ENCODE measurements at places on chromosomes 6 and 20. TPM values are rescaled to one million over a fixed set of nuclear protein-coding genes. Genes with fewer than 3 reads are reported as not detected.

DNA sequence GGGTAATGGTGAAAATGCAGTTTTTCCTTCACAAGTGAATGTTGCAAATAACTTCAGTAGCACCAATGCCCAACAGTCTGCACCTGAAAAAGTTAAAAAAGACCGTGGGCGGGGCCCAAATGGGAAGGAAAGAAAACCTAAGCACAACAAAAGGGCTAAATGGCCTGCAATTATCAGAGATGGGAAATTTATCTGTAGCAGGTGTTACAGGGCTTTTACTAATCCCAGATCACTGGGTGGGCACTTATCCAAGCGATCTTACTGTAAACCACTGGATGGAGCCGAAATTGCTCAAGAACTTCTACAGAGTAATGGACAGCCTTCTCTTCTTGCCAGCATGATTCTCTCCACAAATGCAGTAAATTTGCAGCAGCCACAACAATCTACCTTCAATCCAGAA, 64.8 kb upstream of the SMIM8 start:
- DNase-seq: no peak

- DNase-seq: no peak
Observed at GRCh38 chr6:169640351-169640852, 61.4 kb downstream of the WDR27 start.

DLL1 gene
- polyA plus RNA-seq: 8.7 TPM

GRCh38 chr6:72622094-72622940, 453 bp downstream of the KCNQ5 start:
- DNase-seq: no peak

DNA sequence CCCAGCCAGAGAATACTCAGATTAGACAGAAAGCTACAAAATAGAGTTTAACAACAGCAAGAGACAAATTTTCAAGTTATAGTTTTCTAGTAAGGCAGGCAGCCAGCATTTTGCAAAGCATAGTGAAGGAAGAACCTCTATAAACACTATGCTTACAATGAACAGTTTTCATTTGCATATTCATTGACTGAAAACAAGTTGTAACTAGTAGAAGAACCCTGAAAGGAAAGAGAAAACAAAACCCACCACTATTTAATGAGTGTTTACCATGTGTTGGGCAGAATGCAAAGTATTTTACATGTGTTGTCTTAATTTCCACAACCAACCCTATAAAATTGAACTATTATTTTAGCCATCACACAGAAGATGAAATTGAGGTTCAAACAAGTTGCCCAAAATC, 196.1 kb downstream of the UBE3D start:
- DNase-seq: no peak

DNA sequence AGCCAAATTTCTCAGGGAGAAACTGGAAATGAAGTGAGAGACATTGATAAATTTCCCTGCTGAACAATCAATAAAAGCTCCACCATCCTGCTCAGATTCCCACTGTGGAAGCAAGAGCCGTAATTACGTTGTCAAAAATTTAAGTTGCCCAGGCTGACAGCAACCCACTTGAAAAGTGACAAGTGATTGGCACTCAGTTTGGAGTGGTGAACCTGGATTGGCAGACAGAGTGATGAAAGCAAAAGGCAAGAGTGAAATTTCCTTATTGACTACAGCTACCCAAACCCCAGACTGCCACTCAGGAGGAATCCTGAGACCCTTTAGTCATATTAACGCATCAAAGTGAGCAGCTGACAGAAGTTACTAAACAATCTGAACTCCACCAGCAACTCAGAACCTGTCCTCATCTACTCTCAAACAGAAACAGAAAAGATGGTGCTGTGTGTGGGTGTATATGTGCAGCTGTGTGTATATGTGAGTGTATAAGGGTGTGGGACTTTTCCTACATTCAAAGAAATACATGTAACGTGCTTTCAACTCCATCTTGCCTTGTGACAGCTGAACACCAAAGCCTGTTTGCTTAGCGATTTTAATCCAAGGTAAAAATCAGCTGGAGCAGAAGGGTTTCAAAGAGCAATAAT, 157.4 kb downstream of the PKHD1 start:
- DNase-seq: no peak

DNA sequence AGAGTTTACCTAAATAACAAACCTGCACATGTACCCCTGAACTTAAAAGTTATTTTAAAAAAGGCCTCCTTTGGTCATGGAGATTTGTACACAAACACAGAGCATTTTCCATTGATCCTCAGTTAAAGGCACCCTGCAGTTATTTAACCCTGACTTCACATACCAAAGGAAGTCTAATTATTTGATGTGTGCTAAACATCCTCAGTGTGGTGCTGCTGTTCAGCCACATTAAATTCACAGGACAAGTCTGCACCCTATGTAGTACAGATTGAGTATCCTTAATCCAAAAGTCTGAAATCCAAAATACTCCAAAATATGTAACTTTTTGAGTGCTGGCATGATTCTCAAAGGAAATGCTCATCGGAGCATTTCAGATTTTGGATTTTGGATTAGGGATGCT, 21.4 kb downstream of the KCNQ5 start:
- DNase-seq: no peak

DNA sequence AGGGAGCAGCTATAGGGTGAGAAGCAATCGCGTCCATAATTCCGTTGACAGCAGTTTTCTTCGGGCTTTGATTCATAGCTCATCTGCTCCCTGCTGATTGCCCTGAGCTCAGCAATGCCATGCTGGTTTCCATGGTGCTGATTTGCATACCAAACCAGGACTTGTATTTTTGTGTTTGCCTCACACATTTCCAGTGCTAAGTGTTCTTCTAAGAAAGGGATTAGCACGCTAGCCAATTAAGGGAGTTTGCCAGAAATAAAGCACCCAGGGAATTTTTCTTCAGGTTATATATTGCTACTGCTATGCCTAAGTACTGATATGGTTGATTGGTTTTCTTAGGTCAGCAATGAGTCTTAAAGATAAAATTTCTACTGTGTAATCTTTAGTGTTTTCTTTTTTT, 177.6 kb downstream of the PLCB1 start:
- no peak for DNase-seq

DNA sequence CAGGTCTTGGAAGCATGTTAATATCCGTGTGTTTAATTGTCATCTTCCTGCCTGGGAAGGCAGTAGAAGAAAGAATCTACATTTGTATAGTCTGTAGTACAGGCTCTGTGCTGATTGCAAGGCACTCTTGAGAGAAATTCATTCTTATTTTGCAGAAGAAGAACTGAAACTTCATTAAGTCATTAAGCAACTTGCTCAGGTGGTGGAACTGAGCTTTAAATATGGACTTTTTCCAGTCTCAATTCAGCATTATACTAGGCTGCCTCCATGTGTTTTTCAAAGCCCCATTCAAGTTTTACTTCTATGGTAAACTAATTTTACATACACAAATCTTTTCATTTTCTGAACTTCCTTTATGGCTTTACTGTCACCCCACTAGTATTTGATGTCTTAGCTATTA, 18.7 kb downstream of the ZNF451 start:
- DNase-seq: no peak

DNA sequence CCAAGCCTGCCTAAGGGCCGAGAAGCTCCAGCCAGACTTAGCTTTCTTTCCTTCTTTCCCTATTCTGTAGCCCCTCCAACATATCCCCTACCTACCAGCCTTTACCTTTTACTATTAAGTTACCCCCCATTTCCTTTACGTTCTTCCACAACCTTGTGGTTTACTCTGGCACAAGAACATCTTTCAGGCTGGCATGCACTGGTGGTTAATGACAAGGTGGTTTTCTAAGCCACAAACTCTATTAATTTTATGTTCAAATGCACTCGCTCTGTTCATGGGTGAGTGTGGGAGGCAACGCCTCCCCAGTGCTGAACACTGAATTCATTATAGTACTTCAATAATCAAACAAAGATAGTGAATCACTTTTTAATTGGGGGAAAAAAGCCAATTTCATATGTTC, 64.4 kb downstream of the TRERF1 start:
- no peak for DNase-seq

DNA sequence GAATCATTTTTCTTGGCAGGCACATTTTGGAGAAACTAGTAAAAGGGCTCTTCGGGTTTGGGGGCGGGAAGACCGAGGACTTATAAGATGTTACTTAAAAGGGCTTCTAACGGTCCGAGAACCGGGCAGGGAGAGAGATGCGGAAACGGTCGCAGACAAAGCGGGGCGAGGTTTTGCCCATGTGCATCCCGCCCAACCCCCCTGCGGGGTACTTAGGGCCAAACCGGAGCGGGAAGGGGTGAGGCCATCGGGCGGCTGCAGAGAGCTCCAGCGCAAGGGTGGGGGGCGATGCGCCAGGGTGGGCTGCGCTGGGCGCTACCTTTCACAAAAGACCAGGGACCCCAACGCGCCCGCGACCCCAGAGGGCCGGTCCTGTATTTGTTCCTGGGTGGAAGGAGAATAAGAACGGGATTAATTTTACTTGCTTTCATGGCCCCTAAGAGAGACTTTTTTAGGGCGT, 616 bp downstream of the TUBB start:
- peak; percentile 25 for DNase-seq

DNA sequence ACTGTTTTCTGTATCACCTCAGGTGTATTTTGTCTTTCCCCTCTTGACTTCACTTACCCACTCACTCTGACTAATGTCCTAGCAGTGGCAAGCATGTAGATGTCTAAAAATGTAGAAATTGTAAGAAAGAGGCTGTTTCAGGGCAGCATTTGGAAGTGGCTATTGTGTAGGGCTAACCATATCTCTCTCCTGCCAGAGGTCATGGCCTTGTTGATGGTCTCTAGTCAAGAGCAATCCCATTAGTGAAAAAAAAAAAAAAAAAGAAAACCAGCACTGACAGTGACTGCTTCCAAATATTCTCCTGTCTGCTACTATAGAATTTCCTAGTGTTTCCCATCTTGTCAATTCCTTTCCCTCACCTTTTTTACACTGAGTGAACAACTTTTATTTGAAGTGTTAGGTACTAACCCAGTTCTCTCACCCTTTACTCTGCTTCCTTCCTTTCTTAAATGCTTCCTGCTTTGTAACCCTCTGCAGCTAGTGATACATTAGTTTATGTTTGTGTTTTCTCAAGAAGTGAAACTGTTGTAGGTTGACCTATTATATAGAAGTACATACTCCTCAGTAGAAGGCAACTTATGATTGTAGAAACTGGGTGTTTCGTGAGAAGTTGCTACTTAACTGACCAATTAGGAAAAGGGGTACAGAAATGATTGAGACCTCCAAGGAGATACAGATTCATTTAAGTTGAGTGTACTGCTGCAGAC, 174.1 kb upstream of the PTPRK start:
- no peak for DNase-seq

TREML1 gene
- polyA plus RNA-seq: 0.49 TPM

SYCP2L gene
- polyA plus RNA-seq: 5.7 TPM

ARMC12 gene
- 0.56 TPM for polyA plus RNA-seq

GRCh38 chr20:15199698-15200097, 862.3 kb upstream of the FLRT3 start:
- DNase-seq: no peak

- no peak for DNase-seq
Observed at GRCh38 chr20:18995455-18995854, 181.9 kb downstream of the SCP2D1 start.

DNA sequence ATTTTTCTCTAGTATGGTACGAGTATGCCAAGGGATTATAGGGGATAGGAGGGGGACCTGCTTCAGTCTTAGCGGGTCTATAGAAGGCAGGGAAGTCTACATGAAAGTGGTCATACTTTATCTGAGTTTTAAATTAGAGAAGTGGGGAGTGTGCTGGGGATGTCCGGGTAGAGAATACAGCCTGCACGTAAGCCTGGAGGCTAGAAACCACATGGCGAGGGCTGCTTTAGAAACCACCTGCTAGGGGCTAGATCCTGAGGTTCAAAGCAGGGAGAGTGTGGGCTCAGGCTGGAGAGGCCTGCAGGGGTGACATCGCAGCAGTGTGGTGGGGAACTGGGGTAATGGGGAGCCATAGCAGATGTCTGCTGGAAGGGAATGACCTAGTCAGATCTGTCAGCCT, 85.2 kb downstream of the VEGFA start:
- DNase-seq: no peak

- DNase-seq: no peak
Observed at GRCh38 chr6:10315658-10316372, 99.1 kb downstream of the TFAP2A start.

DNA sequence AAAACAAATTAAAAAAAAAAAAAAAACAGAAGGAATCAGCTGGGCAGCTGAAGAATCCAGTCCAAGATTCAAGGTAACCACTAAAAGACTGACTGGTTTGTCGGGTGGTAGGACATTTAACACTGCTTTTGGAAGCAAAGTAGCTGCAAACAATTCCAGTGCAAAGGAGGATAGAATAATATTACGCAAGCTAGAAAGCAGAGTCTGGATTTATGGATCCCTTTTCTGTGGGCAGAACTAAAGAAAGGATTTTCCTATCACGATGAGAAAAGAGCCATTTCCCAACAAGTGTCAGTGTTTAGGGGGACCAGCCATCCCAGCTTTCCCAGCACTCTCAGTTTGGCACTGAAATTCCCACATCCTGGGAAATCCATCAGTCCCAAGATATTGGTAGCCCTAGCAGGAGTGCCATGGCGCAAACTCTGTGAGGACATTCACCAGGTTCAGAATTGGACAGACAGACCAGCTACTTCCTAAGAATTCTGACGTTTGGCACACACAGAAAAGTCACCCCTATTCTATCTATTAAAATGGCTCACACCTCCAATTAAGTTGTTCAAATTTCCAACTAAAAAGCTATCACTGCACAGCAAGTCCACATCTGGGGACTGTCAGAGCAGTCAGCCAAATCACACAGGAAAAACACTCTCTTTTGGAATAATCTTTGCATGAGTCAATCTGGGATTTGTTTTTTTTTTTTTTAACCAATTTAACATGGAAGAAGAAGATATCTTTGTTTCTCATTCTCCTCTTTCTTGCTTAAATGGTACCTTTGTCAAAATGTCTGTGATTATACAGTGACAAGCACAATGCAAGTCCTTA, 356.8 kb upstream of the ARID1B start:
- DNase-seq: no peak

DNA sequence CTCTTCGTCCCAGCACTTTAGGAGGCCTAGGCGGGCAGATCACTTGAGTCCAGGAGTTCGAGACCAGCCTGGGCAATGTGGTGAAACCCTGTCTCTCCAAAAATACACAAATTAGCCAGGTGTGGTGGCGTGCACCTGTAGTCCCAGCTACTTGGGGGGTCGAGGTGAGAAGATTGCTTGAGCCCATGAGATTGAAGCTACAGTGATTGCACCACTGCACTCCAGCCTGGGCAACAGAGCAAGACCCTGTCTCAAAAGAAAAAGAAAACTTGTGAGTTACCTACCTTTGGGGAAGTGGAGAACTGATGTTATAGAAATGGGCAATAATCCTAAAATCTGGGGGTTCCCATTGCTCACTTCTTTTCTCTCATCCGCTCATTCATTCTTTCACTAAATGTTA, 58.0 kb downstream of the E2F3 start:
- no peak for DNase-seq

DNA sequence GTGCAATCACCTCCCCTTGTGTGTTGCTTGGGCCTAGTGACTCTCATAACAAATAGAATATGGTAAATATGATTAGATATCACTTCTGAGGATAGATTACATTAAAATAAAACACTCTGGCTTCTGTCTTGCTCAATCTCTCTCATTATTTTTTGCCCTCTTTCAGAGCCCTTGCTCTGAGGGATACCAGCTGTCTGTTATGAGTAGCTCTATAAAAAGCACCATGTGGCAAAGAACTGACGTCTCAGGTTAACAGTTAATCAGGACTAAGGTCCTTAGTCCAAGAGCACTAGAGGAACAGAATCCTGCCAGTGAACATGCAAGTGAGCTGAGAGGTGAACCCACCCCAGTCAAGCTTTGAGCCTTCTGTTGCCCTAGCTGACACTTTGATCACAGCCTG, 402.2 kb upstream of the HTR1E start:
- no peak for DNase-seq

FAM184A gene
- 8.2 TPM for polyA plus RNA-seq

GRCh38 chr6:28343898-28344677, 5.7 kb upstream of the ZKSCAN3 start:
- DNase-seq: no peak
